Type B pancreatic cell (in vitro differentiated cells): ENCODE measurements at places on chromosomes 2 and 18. TPM values are rescaled to one million over a fixed set of nuclear protein-coding genes. Genes with fewer than 3 reads are reported as not detected.

- no peak overlapping the region for H3K4me3 ChIP-seq
- H3K4me1 ChIP-seq, result peaks cover 5% of the 10 kb centered on the region
- peak overlapping the region; percentile 11 for H3K27ac ChIP-seq
- H3K27me3 ChIP-seq, result peaks cover 3% of the 10 kb centered on the region
- no peak for DNase-seq
These were observed 70.6 kb downstream of the TSN start for GRCh38 chr2:121826036-121826435.

GRCh38 chr2:231820786-231821303 is 34.6 kb downstream of the COPS7B start:
- H3K27me3 ChIP-seq, result peaks cover 2% of the 10 kb centered on the region
- no peak for DNase-seq
- H3K4me1 ChIP-seq, result no peaks in the 10 kb centered on the region
- H3K27ac ChIP-seq, result no peak overlapping the region
- H3K4me3 ChIP-seq, result no peak overlapping the region

GRCh38 chr2:12080360-12080759 is 333.9 kb downstream of the LPIN1 start:
- DNase-seq, result no peak
- H3K4me1 ChIP-seq, result peaks cover 22% of the 10 kb centered on the region
- no peak overlapping the region for H3K27ac ChIP-seq
- no peak overlapping the region for H3K4me3 ChIP-seq
- no peaks in the 10 kb centered on the region for H3K36me3 ChIP-seq

DNA sequence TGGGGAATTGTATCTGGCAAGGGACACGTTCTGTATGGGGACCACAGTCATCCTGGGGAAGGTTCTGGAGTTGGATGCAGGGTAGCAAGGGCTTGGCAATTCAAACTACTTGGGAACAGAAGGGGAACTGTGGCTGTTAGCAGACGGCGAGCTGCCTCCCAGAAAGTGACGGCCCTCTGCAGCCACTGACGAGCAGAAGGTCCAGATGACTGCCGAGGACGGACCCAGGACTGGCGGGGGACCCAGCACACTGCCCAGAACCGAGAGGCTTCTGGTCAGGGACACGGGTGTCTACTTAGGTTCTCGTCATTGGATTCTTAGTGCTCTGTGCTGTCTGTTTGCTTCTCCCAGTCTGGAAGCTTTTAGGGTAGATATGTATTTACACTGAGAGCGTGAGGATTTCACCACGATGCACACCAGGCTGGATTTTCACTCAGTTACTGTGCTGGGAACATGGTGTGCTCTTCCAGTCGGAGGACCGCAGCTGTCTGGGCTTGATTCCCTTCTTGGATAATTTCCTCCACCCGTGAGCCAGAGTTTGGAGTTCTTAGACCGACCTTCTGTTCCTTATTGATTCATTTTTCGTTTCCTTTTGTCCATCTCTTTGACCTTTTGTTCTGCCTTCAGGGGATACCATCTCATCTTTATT is 13.4 kb downstream of the GPR35 start:
- H3K27me3 ChIP-seq, result peaks cover 28% of the 10 kb centered on the region
- H3K27ac ChIP-seq, result no peak overlapping the region

DNA sequence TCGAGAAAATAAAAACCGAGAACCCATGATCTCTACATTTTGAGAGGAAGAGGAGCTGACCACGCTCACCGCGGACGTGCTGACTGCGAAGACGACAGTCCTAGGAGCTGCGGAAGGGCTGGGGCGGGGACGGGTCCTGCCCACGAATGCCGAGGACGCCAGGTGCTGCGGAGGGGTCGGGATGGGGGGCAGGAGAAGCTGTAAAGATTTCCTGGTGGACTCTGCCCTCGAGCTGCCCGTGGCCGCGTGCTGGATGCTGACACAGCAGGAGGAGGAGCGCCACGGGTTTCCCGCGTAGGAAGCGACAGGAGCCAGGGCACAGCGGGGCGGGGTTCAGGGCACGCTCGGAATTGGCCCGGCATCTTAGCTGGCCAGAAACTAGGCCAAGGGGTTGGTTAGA is 22.2 kb downstream of the ZSCAN30 start:
- H3K27me3 ChIP-seq, result no peaks in the 10 kb centered on the region
- H3K4me1 ChIP-seq, result no peaks in the 10 kb centered on the region
- H3K36me3 ChIP-seq, result peaks cover 38% of the 10 kb centered on the region
- no peak overlapping the region for H3K27ac ChIP-seq

DNA sequence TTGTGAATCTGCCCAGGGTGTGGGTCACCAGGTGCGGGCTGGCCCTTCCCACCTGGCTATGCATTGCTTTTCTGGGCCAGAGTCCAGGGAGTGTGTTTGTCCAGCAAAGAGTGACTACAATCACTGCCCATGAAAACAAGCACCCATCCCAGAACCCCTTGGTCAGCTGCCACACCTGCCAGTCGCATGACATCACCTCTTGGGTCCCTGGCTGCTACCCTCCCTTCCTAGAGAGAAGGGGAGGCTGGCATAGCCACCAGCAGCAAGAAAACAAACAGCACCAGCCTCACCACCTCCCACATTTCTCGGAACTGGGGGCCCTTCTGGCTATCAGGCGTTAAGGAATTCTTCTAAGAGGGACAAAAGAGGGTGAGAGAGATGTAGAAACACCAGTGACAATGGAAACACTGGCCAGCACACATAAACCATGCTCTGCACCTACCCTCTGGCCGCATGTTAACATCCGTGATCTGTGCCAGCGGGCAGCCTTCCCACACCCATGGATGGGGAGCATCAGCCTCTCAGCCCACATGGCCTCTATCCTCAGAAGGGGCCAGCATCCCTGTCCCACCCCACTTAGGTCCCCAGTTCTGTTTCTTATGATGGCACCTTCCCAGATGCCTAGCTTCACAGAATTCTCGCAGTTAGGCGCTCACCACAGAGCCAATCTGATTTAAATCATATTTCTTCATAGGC is 109.7 kb upstream of the GLI2 start:
- no peak overlapping the region for H3K27ac ChIP-seq
- peaks cover 13% of the 10 kb centered on the region for H3K4me1 ChIP-seq
- peaks cover 2% of the 10 kb centered on the region for H3K27me3 ChIP-seq

SP140 gene
- total RNA-seq, result 0.97 and 1.00 TPM in 2 replicates

KCNS3 gene
- total RNA-seq, result 5.3 and 10.3 TPM in 2 replicates

OTOS gene
- total RNA-seq, result not detected in 2 replicates
